M059J (cell line): ENCODE measurements at places on chromosomes 12 and 14. TPM values are rescaled to one million over a fixed set of nuclear protein-coding genes. Genes with fewer than 3 reads are reported as not detected.

Gene SPPL3
- total RNA-seq: 3.9 and 9.7 TPM in 2 replicates

Gene NANOG
- total RNA-seq: not detected in 2 replicates

Gene SLC6A12
- total RNA-seq: not detected in 2 replicates

Gene DGKA
- total RNA-seq: 21.7 and 31.3 TPM in 2 replicates

- no peak for DNase-seq
Observed at GRCh38 chr12:4015225-4016091, 142.3 kb upstream of the PARP11 start.

DNA sequence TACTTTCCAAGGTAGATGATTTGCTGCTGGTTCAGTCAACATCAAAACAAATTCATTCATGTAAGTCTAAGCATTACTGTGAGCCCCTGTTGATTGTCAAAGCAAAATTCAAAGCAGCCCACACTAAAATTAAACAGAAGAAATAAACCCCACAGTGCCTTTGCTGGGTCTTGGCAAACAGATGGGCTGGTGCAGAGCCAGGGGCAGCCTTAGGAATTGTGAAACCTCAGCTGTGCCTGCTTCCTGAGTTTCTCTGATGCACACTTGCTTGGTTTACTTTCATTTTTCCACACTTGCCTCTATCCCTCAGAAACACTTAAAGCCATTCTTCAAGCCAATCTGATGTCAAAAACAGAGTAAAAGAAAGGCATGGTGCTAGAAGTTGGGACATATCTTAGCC is 6.6 kb upstream of the PLEKHG7 start:
- DNase-seq: no peak

DNA sequence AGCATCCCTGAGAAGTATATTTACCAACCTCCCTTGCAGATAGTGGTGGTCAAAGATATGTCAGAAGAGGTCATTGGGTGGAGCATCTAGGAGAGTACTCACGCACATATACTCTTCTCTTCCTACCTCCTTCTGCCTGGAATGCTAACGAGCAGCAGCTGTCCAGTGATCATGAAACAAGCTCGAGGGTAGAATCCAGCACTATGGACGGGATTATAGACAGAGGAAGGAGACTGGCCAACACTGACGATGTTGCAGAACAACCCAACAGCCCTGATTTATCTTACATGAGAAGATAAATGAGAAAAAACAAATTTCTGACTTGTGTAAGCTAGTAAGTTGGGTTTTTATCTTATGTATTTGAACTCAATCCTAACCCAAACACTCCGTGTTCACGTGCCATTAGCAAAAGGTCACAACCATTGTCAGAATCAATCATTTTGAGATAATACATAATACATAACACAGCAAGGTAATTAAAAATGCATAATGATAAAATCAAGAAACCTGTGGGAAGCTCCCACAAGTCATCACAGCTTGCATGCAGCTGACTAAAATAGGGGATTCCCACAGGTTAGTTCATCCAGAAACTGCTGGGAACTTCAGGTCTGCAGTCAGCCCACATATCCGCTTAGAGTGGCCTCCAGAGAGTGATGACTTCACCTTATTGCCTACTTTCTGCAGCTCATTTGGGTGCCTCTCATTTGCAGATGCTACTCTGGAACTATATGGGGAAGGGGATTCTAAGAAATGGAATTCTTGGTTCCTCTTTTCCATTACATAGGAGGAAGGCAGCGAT is 36.3 kb upstream of the STK38L start:
- peak; percentile 10 for DNase-seq

- DNase-seq: no peak
Observed at GRCh38 chr12:117646520-117646919, 285.1 kb upstream of the NOS1 start.

GRCh38 chr12:268483-268840 is 5.8 kb upstream of the SLC6A13 start:
- DNase-seq: no peak

GRCh38 chr14:69475194-69475818 is 9.2 kb upstream of the PLEKHD1 start:
- peak; percentile 22 for DNase-seq

- DNase-seq: peak; percentile 33
Observed at GRCh38 chr14:77498120-77498979, at the start of gene ISM2. Gene ISM2 (minus strand): TSS chr14:77498816. CDS start chr14:77498793, 23 bp downstream.

- no peak for DNase-seq
Observed at GRCh38 chr12:49621651-49622500, 1.5 kb upstream of the PRPF40B start.

- DNase-seq: no peak
Observed at GRCh38 chr12:56661560-56661959, 15.8 kb upstream of the ATP5F1B start.
